ENCODE measurements at places on chromosomes 11 and 22.

DNA sequence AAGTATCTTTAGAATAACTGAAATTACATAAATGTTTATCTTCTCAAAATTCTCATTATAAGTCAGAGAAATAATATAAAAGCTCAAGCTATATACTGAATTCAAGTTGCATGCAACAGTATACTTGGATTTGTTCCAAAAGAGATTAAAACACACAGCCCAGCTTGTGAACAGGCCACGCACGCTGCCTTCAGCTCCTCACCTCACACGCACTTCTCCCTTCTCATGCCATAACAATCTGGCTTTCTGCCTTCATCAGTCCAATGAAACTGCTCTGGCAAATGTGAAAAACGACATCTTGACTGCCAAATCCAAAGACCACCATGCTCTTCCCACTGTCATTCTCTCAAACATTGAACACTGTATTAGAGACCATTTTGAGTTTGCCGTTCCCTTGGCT is 22.1 kb downstream of the ATP6V1E1 start:
- no peak for DNase-seq

DNA sequence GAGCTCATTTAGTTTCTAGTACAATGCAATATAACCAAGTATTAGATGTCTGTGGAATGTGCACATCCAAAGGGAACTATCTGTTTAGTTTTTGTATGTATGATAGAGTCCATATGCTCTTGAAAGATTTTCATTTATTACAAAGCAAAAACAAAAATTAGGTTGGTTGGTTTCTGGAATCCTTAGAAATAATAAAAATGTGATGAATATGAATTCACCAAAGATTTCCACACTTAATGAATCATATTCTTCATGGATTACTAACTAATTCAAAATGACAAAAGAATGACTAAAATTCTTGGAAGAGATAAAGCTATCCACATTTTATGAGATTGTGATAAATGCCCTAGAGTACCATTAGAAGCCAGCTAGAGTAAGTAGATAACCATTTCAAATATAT is 261.1 kb downstream of the SBF2 start:
- no peak for DNase-seq

DNA sequence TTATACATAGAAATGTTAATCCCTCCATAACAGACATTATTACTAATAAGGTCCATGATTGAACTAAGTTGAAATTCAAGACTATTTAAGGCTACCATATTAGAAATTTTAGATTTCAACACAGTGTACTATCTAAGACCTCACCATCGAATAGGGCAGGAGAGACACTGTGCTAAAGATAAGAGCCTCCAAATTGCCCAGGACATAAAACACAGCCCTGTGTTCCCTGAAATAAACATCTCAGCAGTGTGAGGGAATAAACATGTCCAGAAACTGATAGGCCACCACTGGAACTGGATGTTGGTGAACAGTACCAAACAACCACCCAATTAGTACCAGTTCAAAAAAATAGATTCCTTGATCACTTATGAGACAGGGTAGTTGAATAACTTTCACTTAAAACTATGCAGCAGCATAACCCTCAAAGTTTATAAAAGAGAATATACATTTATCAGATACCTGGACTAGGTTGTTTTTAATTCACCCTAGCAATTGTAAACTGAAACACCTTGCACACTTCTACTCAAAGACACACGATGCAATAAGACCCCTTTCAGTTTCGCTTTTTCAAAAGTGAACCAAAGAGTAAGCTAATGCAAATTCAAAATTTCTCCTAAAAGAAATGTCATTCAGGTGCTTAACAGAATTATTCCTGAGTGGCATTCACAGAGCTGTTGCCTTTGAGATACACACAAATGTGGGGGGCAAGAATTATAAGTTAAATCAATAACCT is 34.3 kb downstream of the USP28 start:
- no peak for DNase-seq

DNA sequence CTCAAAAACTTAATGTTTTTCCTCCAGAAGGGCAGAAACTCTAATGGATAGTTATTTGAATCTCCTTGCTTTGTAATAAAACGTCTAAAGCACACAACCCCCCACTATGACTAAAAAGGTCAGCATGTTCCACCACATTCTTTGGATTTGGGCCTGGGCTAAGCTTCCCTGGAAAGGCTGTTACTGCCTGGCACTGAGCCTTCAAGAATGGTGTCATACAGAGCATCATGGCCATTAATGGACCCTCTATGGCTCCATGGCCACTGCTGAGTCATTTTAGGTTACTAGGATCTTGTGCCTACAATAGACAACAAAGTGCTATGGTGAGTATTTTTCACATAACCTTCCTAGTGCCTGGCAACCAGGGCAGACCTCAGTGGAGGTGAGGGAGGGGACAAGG is 242.6 kb upstream of the FAT3 start:
- no peak for DNase-seq

DNA sequence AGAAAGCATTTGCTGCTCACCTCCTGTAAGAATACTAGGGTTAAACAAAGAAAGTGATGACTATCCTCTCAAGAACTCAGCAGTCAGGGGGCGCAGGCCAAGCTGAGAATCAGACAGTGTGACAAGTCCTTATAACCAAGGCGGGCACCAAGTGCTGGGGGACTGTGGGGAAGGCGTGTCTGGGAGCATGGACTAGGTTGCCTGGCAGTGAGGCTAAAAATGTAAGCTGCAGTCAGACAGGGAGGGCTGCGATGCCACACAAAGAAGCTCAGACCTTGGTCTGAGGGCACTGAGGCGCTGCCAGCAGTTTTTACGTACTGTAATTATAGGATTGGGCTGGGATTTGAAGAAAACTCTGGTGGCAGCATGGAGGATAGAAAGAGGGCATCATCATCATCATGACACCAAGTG is 73.7 kb downstream of the FLI1 start:
- DNase-seq = no peak

DNA sequence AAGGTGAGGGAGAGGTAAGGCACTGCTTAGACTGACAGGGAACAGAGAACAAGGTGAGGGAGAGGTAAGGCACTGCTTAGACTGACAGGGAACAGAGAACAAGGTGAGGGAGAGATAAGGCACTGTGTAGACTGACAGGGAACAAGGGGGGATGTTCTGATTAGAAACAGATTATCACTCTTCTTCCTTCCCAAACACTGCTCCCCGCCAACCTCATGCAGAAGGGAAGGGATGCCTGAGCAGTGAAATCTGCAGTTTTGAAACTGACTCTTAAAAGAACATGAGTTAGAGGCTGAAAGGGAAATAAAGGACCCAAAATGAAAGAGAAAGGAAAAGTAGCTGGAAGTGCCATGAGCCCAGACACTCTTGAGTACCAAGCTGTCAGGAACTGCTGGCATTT is 29.8 kb downstream of the NEFH start:
- no peak for DNase-seq

DNA sequence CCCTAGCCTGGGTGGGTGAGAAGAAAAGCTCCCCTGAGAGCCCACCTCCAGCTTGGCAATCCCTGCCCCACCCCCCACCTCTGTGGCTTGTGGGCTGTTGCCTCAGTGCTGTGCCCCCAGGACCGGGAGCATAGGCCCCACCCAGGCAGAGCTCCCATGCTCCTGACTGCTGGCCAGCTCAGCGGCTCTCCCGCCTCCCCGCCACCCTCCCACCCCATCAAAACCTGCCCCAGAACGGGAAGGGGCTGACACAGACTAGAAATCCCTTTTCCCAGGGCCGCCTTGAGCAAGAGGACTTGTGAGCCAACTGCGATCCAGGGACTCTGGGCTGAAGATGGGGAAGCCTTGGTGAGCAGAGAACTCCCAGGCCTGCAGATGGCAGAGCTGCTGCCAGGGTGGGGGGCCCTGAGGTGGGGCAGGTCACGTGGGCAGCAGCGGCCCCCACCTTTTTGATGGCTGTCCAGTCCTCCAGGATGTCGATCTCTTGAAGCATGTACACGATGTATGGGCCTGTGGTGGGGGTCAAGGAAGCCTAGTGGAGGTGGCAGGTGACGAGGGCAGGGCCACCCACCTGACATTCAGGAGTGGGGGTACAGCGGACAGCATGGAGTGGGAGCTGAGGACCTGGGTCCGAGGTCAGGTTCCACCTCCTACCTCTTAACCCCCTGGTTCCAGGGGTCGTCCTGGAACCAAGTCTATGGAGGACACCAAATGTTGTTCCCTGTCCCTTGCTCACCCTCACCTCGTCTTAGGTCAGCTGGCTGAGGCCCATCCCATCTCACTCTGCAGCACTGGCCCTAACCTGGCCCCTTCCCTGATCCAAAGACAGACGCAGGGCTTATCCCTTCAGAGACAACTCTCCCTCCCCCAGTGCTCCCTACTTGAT is 2.3 kb upstream of the RIN1 start:
- no peak for DNase-seq

- DNase-seq = no peak
Measured at GRCh38 chr11:59413646-59414045, 12.6 kb downstream of the OR5A2 start.

DNA sequence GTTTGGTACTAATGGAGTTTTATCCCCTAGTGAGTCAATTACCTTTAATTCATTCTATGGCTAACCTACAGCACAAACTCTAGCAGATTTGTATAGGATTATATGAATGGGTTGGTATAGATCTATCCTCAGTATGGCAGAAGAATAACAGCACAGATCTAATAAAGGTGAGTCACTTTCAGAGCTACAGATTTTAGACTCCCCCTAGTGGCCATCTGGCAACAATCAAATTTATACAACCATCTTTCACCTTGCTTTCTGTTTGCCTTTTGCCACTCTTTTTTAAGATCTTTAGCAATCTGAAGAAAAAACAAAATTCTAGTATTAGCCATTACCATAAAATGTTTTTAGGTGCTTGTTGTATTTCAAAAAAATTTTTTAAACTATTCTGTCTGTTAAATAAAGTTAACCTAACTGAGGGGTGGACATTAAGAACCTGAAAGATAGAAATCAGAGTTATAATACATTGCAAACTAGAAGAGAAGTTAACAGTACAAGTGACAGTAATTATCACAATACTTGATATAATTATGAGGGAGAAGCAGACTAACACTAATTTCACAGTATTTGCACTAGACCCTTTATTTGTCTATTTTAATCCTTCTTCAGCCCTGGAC is 25.8 kb downstream of the DDIAS start:
- no peak for DNase-seq

DNA sequence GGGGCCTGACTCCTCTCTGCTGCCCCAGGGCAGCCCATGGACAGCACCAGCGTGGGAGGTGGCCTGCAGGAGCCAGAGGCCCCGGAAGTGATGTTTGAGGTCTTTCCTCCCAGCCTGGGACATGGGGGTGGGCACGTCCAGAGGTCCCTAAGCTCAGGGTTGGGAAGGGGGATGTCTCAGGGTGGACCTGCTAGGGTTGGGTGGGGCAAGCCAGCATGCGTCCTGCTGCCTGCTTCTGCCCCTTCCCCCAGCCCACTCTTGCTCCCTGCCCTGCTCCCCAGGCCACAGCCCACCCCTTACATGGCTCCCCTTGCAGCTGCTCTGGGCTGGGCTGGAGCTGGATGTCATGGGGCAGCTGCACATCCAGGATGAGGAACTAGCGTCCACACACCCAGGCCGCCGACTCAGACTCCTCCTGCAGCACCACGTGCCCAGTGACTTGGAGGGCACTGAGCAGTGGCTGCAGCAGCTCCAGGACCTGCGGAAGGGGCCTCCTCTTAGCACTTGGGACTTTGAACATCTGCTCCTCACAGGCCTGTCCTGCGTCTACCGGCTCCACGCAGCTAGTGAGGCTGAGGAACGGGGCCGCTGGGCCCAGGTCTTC is 1.3 kb downstream of the FAM180B start:
- no peak for DNase-seq

Measured in cerebellar nuclear complex (tissue), 1 donor.